ENCODE measurements at places on chromosomes 6 and 20.

DNA sequence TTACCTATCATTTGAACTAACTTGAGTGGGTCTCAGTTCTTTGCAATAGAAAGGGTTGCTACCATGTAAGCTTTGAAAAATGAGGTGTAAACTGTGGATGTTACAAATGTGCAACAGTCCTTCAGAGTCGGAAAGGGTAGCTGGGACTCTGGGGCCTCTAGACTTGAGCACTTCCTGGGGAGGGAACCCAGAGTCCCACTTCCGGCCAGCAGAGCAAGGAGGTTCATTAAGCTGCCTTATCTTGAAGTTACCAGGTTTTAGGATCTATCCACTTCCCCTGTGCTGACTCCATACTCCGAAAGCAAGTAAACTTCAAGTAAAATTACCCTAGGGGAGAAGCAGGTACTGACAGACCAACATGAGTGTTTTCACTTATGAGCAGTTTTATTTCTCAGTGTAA is 9.4 kb downstream of the TRIM10 start:
- no peak for DNase-seq

- DNase-seq = no peak
Measured at GRCh38 chr6:106729841-106730240, 100.5 kb downstream of the QRSL1 start.

DNA sequence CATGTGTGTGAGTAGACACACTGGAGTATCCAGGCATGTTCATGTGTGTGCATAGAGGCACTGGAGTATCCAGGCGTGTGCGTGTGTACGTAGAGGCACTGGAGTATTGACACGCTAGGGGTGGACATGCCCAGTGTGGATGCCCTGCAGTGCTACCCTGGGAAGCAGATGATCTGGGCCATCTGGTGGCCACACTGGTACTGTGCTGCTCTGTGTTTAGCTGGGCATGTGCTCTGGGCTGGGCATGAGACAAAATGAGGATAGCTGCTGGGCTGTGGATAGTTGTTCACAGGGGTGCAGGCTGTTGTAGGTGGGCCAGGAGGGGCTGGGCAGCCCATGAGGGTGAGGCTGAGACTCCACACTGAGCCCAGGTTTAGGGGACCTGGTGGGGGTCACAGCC is 24.0 kb upstream of the NPBWR2 start:
- DNase-seq = no peak

DNA sequence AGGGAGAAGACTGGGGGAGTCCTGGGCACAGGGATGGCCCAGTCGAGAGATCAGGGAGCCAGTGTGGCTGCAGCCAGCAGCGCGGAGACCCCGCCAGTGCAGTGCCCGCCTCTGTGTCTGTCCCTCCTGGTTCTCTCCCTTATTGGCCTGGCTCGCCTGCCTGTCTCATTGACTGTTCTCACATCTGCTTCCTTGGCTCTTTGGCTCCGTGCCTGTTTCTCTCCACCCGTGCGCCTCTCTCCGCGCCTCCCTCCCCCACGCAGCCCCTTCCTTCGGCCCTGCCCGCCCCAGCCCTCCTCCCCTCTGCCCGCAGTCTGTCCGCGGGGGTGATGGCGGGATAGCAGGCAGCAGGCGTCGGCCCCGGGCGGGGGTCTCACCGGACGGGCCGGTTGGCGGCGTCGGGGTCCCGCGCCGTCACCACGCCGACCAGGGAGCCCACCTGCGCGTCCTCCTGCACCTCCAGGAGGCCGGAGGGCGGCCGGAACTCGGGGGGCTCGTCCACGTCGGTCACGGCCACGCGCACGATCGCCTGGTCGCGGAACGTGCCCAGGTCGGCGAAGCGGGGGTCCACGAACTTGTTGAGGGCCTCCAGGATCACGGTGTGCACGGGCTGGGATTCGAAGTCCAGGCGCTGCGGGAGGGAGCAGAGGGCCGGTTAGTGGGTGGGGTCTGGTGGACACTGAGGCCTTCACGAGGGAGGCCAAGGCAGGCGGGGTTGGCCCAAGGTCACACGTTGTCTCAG is 92.0 kb downstream of the CD40 start:
- no peak for DNase-seq

GRCh38 chr20:63702036-63702665 is 5.6 kb downstream of the ARFRP1 start:
- no peak for DNase-seq

DNA sequence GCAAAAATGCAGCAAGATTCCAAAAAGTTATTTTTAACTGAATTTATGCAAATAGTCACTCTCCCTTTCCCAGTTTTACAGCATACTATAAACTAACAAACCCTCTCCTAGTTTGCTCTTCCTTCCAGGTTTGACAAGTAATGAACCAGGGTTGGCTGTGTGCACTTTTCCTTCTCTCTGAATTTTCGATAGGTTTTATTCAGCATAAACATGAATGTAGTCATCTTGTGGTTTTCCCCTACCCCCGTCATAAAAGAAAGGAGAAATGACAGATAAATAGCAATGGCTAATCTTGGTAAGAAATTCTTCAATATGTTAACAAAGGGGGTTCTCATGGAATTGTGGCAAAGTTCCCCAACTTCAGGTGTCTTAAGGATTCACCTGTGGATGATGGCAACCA is 26.3 kb downstream of the PRDM1 start:
- no peak for DNase-seq

- DNase-seq = no peak
Measured at GRCh38 chr6:520820-521219, 129.3 kb downstream of the IRF4 start.

GRCh38 chr20:56788671-56789610 is 159.8 kb downstream of the TFAP2C start:
- no peak for DNase-seq

GRCh38 chr6:61649845-61650244 is 636.2 kb downstream of the KHDRBS2 start:
- no peak for DNase-seq

DNA sequence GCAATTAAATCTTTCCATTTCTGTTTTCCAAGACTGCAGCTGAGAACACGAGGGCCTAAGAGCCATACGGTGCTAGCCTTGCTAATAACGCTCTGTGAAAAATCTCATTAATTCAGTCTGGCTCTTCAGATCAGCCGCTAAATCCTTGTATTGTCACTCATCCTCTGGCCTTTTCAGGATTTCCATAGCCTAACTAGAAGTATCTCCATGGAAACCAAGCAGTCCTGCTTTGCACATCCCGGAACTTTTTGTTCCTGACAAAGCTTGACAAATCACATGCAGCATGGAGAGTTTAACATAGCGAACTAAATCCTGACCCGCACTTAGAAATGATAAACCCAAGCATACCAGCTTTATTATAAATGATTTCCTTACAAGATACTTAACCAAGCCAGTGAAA is 383.7 kb downstream of the CD83 start:
- no peak for DNase-seq

GRCh38 chr6:85364344-85364743 is 85.5 kb upstream of the NT5E start:
- no peak for DNase-seq

- no peak for DNase-seq
Measured at GRCh38 chr6:140677781-140678528, 1303.5 kb upstream of the CITED2 start.

- no peak for DNase-seq
Measured at GRCh38 chr6:128174724-128175123, 273.9 kb upstream of the THEMIS start.

- no peak for DNase-seq
Measured at GRCh38 chr20:62428396-62429295, 1.3 kb upstream of the RBBP8NL start.

DNA sequence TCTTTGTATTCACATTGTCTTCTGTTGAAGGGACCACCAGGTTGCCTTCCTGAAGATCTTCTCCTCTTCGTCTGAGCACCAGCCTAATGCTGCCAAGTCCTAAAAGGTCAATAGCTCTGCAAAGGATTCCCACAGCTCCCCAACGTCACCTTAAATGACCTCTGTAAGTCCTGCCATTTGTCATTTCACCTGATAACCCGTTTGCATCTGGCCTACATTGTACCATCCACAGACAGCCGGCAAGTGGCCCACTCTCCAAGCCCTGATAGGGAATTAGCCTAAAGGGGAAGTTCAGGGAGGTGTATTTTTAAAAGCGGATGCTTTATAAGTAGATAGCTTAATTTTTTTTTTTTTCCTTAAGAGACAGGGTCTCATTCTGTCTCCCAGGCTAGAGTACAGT is 127.8 kb downstream of the ZMYND8 start:
- DNase-seq = no peak

DNA sequence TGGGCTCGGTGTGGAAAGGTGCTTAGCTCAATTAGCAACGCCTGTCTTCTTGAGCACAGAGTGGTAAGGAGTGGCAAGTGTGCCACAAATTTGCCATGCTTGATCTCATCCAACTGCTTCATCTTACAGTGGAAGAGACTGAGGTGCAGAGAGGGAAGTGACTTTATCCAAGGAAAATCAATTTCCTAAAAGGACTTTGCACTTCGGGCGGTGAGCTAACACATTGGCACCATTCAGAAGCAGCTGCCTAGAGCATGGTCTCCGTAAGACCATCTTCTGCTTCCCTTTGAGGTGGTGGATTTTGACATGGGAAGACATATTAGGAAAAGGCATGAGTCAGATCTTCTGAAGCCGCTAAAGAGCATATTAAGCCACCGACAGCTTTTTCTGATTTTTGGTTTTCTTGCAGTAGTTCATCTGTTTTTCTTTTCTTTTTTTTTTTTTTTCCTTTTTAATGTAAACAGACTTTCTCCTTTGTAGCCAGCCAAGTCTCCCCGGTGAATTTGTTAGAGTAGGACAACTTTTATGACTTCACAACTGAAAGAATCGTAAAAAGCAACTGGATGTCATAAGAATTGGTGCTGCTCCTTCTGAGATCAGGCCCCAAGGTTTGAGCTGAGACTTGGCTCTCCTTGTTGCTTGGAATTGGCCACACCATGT is 273.2 kb downstream of the CDC5L start:
- no peak for DNase-seq

GRCh38 chr20:22322513-22322912 is 261.9 kb downstream of the FOXA2 start:
- no peak for DNase-seq

- no peak for DNase-seq
Measured at GRCh38 chr6:105199711-105200110, 19.9 kb upstream of the POPDC3 start.

- DNase-seq = no peak
Measured at GRCh38 chr6:104472021-104472901, 387.5 kb downstream of the HACE1 start.

- no peak for DNase-seq
Measured at GRCh38 chr20:48923149-48923718, 1.7 kb downstream of the ARFGEF2 start.

DNA sequence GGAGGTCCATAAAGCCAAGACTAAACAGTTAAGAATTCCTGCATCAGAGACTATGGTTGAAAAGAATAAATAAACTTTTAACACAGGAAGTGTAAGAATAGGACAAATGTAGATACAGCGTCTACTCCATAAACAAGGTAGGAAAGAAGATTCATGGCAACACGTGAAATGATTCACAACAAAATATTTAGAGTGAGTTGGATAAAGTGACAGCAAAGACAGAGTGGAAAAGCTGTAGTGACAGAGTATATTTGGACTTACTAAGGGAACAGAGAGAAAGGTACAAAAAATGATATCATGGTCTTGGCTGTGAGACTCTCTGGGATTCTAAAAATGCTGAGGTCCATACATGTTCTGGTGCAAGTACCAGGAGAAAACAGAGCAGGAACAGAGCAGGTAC is 21.9 kb upstream of the KIAA0408 start:
- no peak for DNase-seq

DNA sequence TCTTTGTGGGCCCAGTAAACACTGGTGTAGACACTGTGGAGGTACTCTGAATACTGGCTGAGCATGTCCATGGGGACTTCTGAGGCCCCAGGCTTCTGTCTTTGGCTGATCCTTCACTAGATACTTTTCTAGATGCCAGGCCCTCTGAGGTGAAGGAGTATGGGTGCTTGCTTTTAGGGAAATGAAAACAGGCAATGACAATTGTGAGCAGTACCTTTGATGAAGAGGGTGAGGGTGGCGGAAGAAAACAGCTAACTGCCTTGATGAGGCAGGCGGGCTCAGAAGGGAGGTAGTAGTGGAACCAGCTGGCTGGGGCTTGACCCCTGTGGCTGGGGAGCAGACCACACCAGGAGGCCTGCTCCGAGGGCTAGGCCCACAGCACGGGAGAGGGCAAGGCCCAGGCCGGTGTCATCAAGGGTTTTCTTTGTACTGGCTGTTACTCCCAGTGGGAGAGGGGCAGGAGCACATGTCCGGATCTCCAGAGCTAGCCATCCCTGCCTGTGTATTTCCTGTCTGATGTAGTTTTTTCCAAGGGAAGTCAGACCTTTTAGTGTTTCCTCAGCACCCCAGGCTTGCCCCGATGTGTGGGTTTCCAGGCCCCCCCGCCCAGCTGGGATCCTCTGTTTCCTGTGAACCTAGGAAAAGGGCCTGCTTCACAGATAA is 3.9 kb downstream of the PLCG1 start:
- DNase-seq = no peak

- no peak for DNase-seq
Measured at GRCh38 chr20:38173237-38174156, 8.4 kb upstream of the TGM2 start.

DNA sequence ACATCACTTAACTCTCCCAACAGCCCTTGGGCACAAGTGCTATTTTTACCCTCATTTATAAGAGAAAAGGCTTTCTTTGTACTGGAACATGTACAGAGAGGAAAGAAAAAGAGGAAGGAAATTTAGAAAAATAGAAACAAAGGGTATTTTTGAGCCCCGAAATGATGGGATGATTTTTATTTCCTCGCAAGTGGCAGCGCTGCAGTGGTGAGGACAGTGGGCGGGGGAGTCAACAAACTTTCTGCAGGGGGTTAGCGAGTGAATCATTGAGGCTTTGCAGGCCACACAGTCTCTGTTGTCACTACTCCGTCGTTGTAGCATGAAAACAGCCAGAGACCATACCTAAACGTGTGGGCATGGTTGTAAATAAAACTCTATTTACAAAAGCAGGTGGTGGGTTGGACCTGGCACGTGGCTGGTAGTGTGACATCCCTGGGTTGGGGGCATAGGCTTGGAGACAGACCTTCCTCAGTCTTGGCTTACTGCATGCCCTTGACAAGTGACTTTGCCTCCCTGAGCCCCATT is 25.5 kb upstream of the OCSTAMP start:
- DNase-seq = no peak

GRCh38 chr6:143611580-143611979 is 66.2 kb upstream of the PHACTR2 start:
- no peak for DNase-seq

DNA sequence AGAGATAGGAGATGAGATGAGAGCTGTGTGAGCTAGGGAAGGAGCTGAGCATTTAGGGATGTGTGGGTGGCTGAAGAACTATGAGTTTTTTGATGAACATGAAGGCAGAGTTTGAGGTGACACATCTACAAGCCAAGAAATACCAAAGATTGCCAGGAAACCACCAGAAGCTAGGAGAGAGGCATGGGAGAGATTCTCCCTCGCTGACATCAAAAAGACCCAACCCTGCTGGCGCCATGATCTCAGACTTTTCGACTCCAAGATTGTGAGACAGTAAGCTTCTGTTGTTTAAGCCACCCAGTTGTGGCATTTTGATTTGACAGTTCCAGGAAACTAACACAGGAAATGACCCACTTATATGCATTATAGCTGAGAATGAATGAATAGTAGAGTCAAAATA is 790.9 kb downstream of the TFAP2A start:
- DNase-seq = no peak

GRCh38 chr6:136192902-136193301 is 57.2 kb downstream of the MTFR2 start:
- DNase-seq = no peak

- DNase-seq = peak; percentile 64
Measured at GRCh38 chr6:15464211-15464725, 198.6 kb downstream of the DTNBP1 start.
